ENCODE measurements at places on chromosomes 3 and 15.

DNA sequence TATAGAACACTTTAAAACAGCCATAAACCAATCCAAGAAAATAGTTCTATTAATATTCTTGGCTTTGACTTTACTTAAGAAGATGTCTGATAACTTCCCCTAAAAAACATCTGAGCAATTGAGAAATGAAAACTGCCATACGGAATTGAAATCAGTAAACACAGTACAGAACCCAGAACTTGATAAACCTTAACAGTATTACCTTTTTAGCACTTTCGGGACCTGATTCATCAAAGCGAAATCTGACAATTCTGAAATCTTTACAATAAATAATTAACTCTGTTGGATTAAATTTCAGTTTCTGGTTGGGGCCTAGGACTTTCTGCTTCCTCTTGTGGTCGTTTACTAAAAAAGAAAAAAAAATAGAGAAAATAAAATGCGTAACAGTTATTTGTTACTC is 17.3 kb downstream of the MTMR10 start:
- DNase-seq, result no peak

DNA sequence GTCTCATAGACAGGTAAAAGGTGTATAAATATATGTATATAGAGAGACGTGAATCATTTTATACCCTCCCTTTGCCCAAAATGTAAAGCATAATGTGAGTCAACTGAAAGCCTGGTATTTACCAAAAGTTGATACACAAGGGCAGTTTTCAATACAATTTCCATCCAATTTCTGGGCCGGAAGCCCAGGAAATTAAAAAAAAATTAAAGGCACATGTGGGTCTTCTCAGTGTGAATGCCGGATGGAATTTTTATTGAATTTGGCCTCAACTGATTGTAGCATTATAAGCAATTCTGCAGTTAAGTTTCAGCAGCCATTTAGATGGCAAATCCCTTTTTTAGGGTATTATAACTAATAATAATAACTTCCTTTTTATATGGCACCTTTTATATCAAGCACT is 3.3 kb upstream of the CNTN3 start:
- no peak for DNase-seq

- DNase-seq, result peak; percentile 4
Observed at GRCh38 chr3:185924375-185924774, 13.4 kb downstream of the TRA2B start.

DNA sequence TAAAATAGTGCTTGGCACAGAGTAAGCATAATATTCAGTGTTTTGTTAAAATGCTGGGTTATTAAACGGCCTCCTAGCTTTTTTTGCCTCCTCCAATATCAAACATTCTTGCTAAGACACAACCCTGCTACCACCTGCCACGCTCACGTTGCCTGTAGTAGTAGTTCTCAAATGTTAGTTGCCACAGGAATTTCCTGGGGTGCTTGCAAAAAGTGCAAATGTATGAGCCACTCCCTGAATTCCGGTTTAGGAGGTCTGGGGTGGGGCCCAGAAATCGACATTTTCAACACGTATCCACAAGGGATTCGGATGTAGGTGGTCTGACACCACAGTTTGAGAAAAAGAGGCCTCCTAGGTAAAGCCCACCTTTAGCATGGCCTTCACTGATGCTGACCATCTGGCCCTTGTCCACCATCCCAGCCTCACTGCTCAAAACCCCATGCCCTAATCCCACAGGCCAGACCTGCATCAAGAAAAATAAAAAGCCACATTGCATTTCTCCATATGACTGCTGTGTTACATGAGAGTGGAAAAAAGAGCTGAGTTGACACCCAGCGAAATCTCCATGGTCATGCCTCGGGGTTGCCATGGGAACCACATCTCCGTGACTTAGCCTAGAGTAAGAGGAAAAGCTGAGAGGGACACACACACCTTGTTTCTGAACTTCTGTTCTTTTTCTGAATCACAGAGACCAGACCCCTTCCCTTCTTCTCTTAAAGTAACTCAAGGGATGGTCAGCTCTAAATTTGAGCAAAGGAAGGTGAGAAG is 116.4 kb upstream of the HES1 start:
- DNase-seq, result no peak

DNA sequence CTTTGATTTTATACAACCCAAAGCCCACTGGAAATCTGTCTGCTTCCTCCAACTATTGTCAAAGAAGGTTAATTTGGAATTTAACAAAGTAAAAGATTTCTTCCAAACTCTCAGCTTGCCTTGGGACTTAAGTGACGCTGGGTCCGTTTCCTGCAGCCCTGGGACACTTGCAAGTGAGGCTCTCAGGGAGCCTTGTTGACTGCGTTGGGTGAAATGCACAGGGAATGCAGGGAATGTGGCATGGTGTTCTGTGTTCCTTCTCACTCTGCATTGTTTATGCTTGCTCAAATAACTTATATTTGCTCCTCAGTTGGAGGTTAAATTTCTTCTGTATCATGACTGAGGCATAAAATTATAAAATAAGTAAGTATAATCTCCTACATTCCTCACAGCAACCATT is 60.9 kb upstream of the TJP1 start:
- peak; percentile 60 for DNase-seq

GRCh38 chr3:21372316-21372715 is 378.7 kb downstream of the ZNF385D start:
- no peak for DNase-seq

DNA sequence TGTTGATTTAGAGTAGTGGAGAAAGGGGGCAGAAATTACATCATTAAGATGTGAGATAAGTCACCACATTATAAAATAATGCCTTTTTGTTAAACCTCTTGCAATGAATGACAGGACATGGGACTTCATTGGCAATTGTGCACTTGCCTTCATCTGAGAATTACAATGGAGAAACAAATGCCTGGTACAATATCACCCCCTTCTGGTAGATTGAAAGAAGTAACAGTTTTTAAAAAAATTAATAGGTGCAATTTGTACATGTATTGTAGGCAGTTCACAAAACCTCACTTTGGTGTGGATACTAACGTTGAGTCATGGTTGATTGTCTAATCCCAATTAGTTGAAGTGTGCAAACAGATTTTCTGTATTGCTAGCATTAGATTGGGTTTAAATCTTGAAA is 4.6 kb upstream of the P2RY14 start:
- DNase-seq, result peak; percentile 77

DNA sequence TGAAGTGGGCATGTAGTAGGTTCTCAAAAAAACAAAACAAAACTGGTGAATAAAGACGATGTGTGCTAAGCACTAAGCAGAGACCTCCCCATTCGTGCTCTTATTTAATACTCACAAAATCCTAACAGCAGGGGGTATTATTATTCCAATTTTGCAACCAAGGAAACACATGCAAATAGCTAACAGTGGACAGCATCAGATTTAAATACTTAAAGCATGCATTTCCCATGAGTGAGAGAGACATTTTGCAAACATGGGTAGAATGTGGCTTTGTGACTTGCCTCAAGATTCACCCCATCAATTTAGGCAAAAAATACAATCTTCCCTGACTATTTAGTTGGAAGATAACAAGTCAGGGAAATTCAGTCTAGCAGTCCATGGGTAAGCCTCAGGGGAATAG is 946.2 kb upstream of the CFAP20DC start:
- DNase-seq, result no peak

- DNase-seq, result peak; percentile 46
Observed at GRCh38 chr3:71062037-71062932, 521.2 kb downstream of the FOXP1 start.

DNA sequence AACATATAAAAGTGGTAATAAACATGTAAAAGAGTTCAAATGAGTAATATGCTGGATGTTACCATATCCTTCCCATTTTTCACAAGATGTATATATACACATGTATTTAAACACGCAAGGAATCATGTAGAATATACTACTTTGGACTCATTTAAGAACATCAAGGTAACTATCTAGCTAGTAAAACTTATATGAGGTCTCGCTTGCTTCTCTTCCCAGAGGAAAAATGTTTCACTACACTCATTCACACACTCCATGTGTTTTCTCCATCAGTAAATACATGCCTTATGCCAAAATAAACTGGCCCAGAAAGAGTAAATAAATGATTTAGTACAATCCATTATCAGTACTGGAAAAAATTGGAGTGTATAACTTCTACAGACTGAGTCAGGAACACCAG is 229.2 kb upstream of the MME start:
- DNase-seq, result no peak

DNA sequence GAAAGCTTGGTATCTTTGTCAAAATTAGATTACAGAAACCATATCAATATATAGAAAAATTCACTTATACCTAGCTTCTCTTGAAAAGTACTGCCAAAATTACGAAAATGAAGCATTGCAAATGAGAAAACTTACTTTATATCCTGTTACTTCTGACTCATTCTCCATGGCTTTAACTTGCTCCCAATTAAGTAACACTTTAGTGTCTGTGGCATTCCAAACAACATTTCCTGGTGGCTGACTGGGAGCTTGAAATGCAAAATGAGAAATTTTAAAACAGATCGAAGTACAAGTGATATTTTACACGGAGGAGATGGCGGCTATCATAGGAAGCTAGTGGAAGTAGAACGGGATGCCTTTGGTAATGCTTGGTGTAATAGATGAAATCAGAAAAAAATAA is 347.3 kb downstream of the CNTN3 start:
- peak; percentile 15 for DNase-seq

- no peak for DNase-seq
Observed at GRCh38 chr3:447671-448070, 251.1 kb downstream of the CHL1 start.

- peak; percentile 96 for DNase-seq
Observed at GRCh38 chr15:70763120-70763949, at the start of gene UACA. UACA (minus strand) TSS chr15:70763558; CDS start chr15:70763407, 151 bp downstream.

DNA sequence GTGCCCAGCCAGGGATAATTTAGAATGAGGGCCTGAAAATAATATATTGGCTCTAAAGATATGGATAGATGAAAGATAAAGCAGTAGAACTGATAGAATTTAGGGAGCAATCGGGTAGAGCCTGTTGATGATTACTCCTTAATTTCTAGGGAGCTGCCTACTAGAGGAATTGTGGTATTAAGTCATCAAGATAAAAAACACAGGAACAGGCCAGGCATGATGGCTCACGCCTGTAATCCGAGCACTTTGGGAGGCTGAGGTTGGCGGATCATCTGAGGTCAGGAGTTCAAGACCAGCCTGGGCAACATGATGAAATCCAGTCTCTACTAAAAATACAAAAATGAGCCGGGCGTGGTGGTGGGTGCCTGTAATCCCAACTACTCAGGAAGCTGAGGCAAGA is 130.4 kb downstream of the PCCB start:
- no peak for DNase-seq

GRCh38 chr3:162626172-162626571 is 1129.6 kb downstream of the OTOL1 start:
- DNase-seq, result no peak

DNA sequence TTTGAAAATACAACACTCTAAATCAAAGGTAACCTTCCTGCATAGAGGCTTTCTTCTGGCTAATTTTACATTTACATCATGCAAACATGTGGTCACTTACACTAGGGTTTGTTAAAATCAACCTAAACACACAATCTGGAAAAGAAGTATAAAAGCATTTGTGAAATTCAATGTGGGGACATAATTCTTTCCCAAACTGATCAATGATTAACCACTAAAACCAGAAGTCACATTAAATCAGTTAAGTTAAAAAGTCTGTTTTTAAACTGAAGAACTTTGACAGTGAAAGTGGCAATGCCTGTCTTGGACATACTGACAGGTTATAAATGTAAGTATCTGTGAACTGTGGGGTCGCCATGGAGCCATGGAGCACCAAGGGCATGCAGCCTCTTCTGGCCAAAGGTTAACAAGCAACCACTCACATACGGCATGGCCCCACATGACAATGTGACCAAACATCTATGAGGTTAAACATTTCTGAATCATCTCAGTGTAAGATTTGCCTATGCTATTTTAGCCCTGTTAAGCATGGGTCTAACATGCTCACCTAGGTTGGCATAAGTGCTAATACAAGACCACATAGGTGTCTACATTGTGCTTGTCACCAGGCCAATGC is 278.2 kb downstream of the CTNNB1 start:
- DNase-seq, result no peak

DNA sequence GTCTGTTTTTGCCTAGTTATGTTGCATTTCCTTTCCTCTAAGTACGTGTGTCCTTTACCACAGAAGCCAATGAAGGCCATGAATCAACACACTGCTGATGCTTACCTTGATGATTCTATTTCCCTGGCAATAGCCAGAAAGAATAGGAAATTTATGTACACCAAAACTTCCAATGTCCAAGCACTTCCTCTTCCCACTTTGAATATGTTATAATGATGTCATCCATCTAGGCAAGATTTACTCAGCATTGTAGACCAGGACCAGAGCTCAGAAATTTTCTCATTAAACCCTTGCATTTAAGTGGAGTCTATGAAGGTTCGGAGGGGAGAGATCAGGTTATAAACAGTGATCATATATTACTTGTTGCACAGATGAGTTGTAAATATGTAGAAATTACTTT is 126.0 kb downstream of the THRB start:
- no peak for DNase-seq

GRCh38 chr15:57782731-57783130 is 76.2 kb downstream of the POLR2M start:
- no peak for DNase-seq

GRCh38 chr15:83955806-83956265 is 279.7 kb upstream of the GOLGA6L4 start:
- DNase-seq, result no peak

GRCh38 chr3:169809230-169809795 is 3.4 kb upstream of the LRRIQ4 start:
- DNase-seq, result no peak

- peak; percentile 86 for DNase-seq
Observed at GRCh38 chr15:101024073-101024695, 105.0 kb downstream of the LRRK1 start.

- no peak for DNase-seq
Observed at GRCh38 chr3:85662462-85662861, 703.7 kb downstream of the CADM2 start.

- DNase-seq, result no peak
Observed at GRCh38 chr3:54856271-54856670, 71.6 kb downstream of the LRTM1 start.

- DNase-seq, result peak; percentile 71
Observed at GRCh38 chr15:85473455-85473854, 93.1 kb downstream of the AKAP13 start.

DNA sequence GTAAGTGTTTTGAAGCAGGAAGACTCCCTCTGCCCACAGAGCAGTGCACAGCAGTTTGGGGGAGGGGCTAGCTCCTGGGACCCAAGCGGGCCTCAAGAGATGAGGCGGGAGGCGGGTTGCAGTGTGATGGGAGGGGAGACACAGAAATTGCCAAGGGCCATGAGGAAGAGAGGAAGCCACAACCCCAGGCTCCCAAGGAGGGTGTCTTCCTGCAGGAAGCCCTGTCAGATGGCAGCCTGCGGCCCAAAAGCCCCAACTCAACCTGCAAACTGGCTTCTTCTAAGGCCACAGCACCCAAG is 7.3 kb upstream of the ISLR2 start:
- DNase-seq, result no peak

DNA sequence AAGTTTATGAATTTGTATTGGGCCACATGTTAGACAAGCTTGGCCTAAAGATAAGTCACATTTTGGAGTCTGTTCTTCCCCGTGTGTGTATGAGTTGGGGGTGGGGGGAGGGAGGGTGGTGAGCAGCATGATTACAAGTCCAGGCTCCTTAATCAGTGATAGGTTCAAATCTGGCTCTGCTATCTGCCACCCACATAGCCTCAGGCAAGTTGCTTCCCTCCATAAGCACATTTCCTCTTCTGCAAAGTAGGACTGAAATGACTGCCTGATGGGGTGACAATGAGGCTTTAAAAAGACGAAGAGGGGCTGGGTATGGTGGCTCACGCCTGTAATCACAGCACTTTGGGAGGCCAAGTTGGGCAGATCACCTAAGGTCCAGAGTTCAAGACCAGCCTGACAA is 1.1 kb upstream of the SPATA12 start:
- no peak for DNase-seq
